ENCODE measurements at places on chromosomes 12 and 14.

GRCh38 chr14:32738206-32738871, 200.3 kb upstream of the NPAS3 start:
- no peak for DNase-seq

DNA sequence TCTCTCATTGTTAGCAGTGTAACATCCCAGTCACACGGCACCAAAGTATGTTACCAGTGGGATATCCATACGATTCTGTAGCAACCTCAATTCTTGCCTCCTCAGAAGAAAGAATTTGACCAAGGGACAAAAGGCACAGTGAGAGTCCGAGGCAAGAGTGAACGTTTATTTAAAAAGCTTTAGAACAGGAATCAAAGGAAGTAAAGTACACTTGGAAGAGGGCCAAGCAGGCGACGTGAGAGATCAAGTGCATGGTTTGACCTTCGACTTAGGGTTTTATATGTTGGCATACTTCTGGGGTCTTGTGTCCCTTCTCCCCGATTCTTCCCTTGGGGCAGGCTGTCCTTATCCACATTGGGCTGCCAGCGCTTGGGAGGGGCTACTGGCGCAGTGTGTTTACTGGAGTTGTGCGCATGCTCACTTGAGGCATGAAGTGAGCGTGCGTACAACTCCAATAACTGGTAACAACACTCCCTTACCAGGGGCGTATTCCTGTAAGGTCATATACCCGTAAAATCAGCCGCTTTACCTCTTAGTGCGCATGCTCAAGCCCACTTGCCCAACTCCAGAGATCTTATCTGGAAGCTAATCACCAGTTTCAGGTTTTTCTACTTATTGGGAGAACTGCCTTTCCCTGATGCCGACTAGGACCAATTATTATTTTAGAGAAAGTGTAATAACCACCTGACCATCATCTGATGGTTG, 71.7 kb downstream of the FAR2 start:
- no peak for DNase-seq

DNA sequence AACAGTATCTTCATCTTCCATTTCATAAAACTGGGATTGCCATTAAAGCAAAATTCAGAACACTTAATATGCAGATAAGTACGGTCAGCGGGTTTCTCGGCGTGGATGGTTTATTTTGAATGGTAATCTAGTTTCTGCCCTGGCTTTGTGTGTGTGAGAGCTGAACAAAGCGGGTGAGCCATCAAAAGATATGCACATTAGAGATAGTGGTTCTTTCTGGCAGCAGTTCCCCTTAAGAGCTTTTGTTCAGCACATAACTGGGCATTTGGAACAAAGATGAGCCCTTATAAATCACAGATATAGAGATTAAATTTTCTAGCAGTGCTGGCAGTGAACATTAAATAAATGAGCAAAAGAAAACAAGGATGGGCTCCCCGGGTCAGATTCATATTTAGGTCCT, 207.5 kb downstream of the CALM1 start:
- no peak for DNase-seq

- no peak for DNase-seq
Observed at GRCh38 chr12:41972196-41972595, 172.5 kb downstream of the GXYLT1 start.

- no peak for DNase-seq
Observed at GRCh38 chr12:24360907-24361306, 411.4 kb upstream of the SOX5 start.

DNA sequence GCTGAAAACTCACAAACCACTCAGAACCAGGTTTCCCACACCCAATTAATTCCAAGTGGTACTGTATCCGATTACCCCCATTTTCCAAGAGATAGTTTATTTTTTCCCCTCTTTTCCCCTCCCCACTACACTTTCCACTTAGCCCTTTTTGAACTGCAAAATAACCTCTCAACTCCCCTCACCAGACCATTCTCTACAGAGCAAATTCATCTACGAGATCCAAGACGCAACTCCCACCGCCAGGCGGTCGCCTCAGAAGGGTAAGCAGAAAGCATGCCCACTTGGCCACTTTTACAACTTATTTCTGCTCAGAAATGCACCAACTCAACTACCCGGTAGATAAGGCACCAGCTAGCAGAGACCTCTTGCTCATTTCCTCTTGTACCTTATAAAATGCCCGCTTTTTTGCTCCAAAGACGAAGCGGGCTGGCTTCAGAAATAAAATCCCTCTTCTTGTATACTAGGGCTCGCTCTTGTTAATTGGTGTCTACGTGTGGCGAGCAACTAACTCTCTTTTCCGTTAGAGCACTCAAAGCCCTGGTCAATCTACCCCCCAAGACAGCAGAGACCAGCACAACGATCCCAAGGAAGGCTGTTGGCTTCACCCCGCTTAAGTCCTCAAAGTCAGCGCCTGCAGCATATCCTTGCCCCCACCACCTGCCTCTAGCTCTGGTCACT, 910 bp upstream of the SRP54 start:
- DNase-seq, result no peak

DNA sequence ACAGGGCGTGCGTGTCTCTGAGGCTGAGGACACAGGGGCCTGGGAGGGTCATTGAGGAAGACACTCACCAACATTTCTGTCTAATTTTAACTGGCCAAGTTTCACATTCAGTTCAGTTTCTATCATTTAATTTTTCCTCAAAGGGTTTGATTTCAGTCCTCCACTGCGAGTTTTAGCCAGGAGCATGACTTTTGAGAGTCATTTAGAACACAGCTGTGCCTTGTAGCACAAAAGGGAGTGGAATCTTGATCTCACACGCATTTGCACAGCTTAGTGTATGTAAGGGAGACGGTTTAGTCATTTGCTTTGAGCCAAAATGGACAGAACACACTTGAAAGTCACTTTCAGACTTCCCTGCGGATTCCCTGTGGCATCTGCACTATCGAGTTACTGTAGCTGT, 1090.8 kb downstream of the BCL11B start:
- no peak for DNase-seq

GRCh38 chr12:83010169-83010804, 323.6 kb downstream of the TMTC2 start:
- no peak for DNase-seq

DNA sequence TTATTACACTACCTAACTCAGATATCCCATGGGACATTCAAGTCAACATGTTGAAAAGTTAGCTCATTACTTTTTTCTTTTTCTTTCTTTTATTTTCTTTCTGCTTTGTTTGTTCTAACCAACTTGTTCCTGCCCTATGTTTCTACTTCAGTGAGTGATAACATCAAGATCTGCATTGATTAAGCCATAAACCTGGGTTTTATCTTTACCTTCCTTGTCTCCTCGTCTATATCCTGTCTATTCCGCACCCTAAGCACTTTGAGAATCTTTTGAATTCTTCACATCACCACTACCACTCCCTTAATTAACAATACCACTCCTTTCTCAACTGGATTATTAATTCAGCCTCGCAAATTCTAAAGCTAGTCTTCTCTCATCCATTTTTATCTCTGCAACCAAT, 81.9 kb upstream of the AVPR1A start:
- DNase-seq, result no peak

GRCh38 chr14:106737021-106737420, 1210.6 kb downstream of the TMEM121 start:
- DNase-seq, result no peak

DNA sequence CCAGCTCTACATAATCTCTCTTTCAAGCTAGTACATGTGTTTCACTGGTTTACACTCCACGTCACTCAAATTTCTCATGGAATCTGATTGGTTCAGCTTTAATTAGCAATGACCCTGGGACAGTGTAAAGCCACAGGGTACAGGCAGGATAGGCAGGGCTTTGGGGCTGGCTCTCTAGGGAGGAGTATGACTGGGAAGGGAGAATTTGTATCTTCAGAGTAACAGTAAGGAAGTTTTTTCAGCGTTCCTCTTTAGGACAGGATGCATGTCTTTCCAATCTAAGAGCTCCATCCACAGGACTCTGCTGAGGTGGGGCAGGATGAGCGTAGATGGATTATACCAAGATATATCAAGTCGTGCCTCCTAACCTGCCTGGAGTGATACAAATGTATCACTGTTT, 112.0 kb upstream of the CLEC14A start:
- DNase-seq, result no peak

GRCh38 chr14:91245029-91245428, 525 bp upstream of the GPR68 start:
- no peak for DNase-seq

GRCh38 chr14:99683619-99684409, at the start of gene CYP46A1:
TSS of gene CYP46A1 (plus strand) at chr14:99684298. CDS start at chr14:99684418, 120 bp downstream.
- DNase-seq, result peak; percentile 90

GRCh38 chr14:22210026-22210425, 379.0 kb downstream of the DAD1 start:
- no peak for DNase-seq

- no peak for DNase-seq
Observed at GRCh38 chr14:66037361-66037760, 448.8 kb upstream of the CCDC196 start.

- no peak for DNase-seq
Observed at GRCh38 chr14:33777681-33778080, 173.2 kb downstream of the EGLN3 start.

DNA sequence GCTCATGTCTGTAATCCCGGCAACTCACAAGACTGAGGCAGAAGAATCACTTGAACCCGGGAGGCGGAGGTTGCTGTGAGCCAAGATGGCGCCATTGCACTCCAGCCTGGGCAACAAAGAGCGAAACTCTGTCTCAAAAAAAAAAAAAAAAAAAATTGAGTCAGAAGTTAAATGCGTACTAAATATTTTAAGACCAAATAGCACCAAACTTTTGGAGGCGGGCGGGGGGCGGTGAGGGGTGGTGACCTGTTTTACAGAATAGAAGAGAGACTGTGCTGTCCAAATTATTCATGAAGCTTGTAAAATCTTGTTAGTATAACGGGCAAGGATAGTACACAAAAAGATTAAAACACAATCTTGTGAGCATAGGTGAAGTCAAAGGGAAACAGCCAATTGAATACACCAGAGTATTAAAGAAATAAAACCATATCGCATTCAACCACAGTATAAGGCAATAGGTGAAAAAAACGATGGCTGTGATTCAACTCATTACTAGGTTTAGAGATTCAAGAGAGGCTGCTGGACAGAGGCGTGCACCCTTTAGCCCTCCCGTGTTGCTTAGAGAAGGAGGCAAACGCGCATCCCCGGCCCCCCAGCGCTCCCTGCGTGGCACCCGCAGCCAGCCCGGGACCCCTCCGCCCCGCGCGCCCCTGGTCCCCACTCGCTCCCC, 571 bp downstream of the ZNF891 start:
- DNase-seq, result peak; percentile 25

DNA sequence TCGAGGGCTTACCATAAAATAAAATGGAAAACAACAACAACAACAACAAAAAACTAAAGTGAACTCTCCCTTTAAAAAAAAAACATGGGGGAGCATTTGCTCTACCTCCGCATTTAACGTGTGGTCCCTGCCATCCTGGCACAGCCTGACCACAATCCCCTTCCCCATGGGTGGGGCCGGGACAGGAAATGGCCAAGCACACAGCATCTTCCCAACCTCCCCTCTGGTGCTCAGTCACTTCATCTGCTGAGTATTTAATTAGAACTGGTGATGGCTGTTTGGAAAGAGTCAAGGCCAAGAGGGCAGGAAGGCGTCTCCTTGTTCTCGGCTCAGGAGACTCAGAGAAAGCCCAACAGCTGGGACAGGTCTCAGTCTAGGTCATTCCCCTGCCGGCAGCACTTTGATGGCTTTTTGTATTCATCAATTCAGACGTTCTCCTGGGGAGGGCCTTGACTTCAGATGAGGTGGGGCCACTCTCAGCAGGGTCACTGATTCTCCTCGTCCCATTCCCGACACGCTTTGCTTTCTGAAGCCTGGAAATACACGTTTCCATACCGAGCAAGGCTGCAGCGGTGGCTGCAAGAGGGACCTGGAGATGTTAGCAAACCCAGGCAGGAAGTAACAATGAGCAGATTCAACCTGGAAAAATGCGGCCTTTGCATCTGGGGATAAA, 44.4 kb downstream of the ANO2 start:
- no peak for DNase-seq

DNA sequence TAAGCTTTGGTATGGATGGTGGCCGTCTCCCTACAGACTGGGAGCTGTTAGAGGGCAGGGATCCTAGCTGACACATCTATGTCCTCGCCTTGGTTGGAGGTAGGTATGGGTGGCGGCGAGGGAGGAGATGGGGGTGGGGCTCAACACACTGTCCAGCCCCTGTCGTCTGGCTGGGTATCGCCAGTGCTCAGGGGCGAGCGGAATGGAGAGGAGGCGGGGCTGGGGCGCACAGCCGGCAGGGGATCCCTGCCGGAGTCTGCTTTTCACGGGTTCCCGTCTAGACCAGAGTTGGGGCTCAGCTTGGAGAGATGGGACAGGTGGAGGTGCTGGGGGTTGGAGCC, 16.1 kb downstream of the TAMALIN start:
- no peak for DNase-seq

GRCh38 chr12:84911271-84912197, 1.1 kb downstream of the SLC6A15 start:
- DNase-seq, result no peak

DNA sequence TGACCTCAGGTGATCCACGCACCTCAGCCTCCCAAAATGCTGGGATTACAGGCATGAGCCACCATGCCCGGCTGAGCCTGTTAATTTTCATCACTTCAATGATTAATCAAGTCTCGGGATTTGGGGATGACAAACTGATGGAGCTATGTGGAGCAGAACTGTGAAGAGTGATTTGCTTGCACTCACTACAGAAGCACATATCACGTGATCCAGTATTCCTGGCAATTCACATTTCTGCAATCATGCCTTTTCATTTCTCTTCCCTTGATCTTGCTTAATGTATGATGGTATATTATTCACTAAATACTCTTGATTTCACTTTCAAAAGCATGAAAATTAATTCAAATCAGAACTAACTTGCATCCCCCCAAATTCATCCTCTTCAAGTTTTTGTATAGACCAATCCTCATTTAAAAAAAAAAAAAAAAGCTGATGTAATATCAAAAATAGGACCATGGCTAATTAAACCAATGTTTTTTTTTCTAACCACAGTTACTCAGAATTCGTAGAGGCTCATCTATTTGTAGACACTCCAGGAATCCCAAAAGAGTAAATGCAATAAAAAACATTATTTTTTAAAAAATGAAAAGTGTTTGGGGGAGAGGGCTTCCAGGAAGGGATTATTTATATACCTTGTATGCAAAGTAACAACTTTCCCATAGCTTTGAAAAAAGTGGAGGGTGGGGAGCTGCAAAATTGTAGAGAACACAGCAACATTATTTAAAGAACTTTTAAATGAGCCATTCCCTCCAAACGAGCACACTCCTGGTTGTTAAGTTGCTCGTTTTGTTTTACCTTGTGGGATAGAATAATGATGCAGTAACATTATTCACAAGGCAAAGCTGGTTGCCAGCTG, 7.0 kb upstream of the ATXN2 start:
- DNase-seq, result no peak

- no peak for DNase-seq
Observed at GRCh38 chr12:26212396-26212795, 17.0 kb downstream of the SSPN start.

GRCh38 chr12:2735432-2735831, 59.3 kb upstream of the FKBP4 start:
- DNase-seq, result no peak

Measured in NCI-H2029 (cell line).